Left ventricle myocardium superior (tissue), 1 donor: ENCODE measurements at places on chromosomes 6 and 20.
A peak's percentile ranks its signal among the peaks of the same experiment; 100 is the strongest.

DNA sequence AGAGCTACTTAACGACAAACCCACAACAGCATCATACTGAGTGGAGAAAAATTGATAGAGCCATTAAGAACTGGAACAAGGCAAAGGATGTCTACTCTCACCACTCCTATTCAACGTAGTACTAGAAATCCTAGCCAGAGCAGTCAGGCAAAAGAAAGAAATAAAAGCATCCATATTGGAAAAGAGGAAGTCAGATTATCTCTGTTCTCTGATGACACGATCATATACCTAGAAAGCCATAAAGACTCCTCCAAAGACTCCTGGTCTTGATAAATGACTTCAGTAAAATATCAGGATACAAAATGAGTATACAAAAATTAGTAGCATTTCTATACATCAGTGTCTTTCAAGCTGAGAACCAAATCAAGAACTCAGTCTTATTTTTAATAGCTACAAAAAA lies 17.0 kb upstream of the FHL5 start:
- DNase-seq, result no peak

DNA sequence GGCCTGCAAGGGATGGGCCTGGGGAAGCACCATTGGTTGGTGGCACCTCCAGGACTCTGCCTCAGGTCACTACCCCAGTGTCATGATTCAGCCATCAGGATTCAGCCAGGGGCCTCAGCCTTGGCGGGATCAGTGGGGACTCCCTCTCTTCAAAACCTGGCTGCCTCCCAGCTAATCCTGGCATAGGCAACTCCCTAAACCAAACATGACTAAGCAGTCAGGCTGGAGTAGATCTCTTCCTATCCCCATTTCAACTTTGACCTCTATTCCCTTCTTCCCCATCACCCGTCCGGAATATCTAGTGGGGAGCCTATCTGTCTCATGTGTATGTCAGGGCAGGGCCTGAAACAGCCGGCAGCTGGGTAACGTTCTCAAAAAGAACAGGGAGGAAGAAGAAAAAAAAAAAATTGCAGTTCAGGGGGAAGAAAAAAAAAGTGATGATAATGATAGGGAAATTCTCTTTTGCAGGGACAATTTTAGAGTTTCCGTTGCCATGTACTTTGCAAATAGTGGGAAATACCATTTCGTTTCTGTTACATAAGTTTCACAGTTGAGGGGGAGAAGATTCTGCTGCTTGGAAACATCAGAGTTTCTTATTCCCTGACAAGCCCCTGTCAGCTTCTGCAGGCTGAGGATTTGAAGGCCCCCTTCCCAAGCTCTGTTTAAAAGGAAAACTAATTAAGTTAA lies 4.1 kb upstream of the PREX1 start:
- peak; percentile 62 for DNase-seq

GRCh38 chr6:34152042-34152524 lies 6.2 kb upstream of the GRM4 start:
- no peak for DNase-seq

- no peak for DNase-seq
These were observed 76.6 kb upstream of the DOK5 start for GRCh38 chr20:54398814-54399213.

- no peak for DNase-seq
These were observed 10.5 kb upstream of the DHX35 start for GRCh38 chr20:38951611-38952010.

- no peak for DNase-seq
These were observed 8.9 kb downstream of the GSS start for GRCh38 chr20:34946661-34947060.

- peak; percentile 70 for DNase-seq
These were observed 1.4 kb downstream of the BACH2 start for GRCh38 chr6:90294989-90295853.

DNA sequence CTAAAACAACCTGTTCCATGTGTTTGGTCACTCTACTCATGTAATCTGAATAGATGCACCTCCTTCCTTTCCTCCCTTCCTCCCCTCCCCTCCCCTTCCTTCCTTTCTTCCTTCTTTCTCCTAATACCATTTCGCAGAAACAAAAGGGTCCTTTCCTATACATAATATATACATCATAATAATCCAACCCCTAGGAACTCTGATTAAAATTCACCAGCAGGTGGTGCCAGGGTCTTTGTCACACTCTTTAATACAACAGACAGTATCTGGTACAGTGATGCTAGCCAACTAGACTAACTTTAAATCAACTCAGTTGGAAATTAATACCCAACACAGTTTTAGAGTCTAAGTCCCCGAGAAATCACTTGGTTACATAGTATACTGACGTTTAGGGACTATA lies 181.2 kb upstream of the SHLD1 start:
- no peak for DNase-seq
